Natural killer cell (primary cell): ENCODE measurements at places on chromosomes 2 and 18. TPM values are rescaled to one million over a fixed set of nuclear protein-coding genes. Genes with fewer than 3 reads are reported as not detected.

DNA sequence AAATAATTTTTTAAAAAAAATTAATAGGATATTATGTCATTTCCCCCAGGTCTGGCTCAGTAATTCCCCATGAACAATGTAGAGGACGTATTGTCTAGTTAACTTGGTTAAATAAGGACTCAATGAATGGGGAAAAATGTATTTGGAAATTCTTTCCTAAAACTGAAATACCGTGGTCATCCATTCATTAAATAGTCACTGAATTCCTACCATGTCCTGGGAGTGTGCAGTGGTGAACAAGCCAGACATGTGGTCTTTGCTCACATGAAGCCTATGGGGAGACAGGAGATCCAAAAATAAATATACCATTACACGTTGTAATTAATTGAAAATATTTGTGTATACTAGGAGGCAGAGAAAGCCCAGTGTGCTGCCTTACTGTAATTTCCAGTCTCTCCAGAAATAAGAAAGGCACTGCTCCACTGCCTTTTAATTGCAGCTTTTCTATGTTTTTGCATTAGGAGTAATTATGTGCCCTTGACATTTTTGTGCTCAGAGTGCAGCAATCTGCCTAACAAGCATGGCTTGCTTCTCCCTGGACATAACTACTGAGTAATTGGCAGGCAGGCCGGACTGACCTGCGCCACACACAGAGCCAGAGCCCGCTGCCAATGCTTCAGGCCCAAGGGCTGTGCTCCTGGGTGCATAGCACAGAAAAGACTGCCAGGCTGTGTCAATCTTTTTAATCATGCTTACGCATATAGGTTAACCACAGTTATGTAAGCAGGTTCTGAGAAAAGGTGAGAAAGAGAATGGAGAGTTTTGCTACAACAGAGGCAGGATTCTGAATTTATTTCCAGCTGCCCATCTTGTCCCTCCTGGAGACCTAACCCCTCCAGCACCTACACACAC is 22.2 kb upstream of the TTC39C start:
- H3K36me3 ChIP-seq, result no peaks in the 10 kb centered on the region
- peak overlapping the region; percentile 25 for H3K4me3 ChIP-seq
- peak overlapping the region; percentile 72 for H3K27ac ChIP-seq
- DNase-seq, result no peak
- peaks cover 14% of the 10 kb centered on the region for H3K4me1 ChIP-seq

DNA sequence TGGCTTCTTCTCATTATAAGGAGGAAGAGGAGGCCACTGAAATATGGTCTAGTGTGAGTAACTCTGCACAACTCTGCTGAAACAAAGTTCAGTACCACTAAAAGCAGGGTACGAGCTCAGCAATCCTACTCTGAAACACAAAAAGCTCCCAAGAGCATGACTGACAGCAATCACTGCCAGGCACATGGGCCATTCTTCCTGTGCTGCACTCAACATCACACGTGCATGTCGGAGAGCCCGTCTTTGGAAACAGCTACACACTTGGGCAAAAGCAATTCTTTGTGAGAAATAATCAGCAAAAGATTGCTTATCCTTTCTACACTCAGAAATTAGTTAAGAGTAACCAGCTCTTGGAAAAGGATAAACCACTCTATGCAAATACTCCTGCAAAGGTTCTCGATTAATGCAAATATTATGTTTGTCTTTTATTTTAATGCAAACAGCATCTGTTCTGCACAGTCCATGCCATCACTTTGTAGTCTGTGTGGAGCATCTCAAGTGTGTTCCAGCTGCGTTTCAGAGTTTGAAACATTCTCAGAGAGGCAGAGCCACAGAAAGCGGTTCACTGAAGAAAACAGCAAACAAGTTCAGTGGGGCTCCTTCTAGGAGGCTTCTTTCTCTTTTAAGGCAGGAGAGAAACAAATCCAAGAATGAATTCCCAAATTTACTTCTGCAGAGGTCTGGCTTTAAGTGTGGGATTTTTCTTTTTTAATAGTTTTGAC is 145.0 kb downstream of the HDAC4 start:
- no peak overlapping the region for H3K27ac ChIP-seq
- H3K27me3 ChIP-seq, result no peaks in the 10 kb centered on the region
- peaks cover 40% of the 10 kb centered on the region for H3K4me1 ChIP-seq

DNA sequence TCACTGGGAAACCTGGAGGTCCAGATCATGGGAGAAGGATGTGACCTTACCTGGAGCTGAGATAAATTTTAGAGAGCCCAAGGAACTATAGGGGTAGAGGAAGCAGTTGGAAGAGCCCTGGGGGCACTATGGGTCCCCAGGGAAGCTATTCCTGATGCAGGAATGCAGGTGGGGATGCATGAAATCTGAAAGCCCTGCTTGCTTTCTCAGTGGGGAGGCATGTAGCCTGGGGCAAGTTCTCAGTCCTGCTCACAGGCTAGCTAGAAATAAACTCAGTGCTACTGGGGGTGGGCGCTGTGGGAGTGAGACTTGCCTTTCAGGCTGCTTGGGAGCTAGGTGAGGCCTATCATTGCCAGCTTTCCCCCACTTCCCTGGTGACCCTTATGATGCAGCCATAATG is 499.7 kb downstream of the PTH2R start:
- no peaks in the 10 kb centered on the region for H3K27me3 ChIP-seq
- DNase-seq, result no peak
- no peak overlapping the region for H3K4me3 ChIP-seq
- H3K27ac ChIP-seq, result no peak overlapping the region
- H3K4me1 ChIP-seq, result no peaks in the 10 kb centered on the region
- no peaks in the 10 kb centered on the region for H3K36me3 ChIP-seq

- no peaks in the 10 kb centered on the region for H3K36me3 ChIP-seq
- H3K27ac ChIP-seq, result no peak overlapping the region
- H3K27me3 ChIP-seq, result no peaks in the 10 kb centered on the region
- DNase-seq, result no peak
- H3K4me3 ChIP-seq, result no peak overlapping the region
Measured at GRCh38 chr2:175741164-175741563, 260.9 kb downstream of the LNPK start.

GRCh38 chr2:169034256-169034655 is 3.1 kb upstream of the ABCB11 start:
- no peak overlapping the region for H3K27ac ChIP-seq
- H3K36me3 ChIP-seq, result no peaks in the 10 kb centered on the region
- H3K27me3 ChIP-seq, result no peaks in the 10 kb centered on the region
- no peaks in the 10 kb centered on the region for H3K4me1 ChIP-seq
- no peak for DNase-seq
- no peak overlapping the region for H3K4me3 ChIP-seq

DNA sequence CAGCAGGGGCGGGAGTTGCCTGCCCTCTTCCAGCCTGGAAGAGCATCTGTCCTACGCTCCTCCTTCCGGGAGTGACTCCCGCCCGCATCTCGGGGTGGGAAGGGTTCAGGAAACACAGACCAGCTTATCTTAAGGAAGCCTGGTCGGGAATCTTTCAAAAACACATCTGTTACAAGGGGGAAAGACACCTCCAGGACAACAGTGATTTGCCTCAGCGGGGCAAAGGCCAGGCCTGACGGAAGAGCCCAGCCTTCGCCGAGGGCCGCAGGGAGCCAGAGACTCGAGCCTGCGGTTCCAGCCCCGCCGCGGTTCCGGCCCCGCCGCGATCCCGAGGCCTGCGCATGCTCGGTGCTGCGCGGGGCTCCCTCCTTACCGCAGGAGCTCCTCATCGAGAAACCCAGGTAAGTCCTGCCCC is 38.1 kb upstream of the TGIF1 start:
- H3K36me3 ChIP-seq, result no peaks in the 10 kb centered on the region
- no peak overlapping the region for H3K27ac ChIP-seq
- peaks cover 6% of the 10 kb centered on the region for H3K4me1 ChIP-seq
- peak; percentile 49 for DNase-seq
- no peaks in the 10 kb centered on the region for H3K27me3 ChIP-seq

GRCh38 chr18:54020966-54021365 is 203.5 kb downstream of the MBD2 start:
- no peaks in the 10 kb centered on the region for H3K4me1 ChIP-seq
- H3K36me3 ChIP-seq, result no peaks in the 10 kb centered on the region
- H3K27ac ChIP-seq, result no peak overlapping the region
- no peak overlapping the region for H3K4me3 ChIP-seq

DNA sequence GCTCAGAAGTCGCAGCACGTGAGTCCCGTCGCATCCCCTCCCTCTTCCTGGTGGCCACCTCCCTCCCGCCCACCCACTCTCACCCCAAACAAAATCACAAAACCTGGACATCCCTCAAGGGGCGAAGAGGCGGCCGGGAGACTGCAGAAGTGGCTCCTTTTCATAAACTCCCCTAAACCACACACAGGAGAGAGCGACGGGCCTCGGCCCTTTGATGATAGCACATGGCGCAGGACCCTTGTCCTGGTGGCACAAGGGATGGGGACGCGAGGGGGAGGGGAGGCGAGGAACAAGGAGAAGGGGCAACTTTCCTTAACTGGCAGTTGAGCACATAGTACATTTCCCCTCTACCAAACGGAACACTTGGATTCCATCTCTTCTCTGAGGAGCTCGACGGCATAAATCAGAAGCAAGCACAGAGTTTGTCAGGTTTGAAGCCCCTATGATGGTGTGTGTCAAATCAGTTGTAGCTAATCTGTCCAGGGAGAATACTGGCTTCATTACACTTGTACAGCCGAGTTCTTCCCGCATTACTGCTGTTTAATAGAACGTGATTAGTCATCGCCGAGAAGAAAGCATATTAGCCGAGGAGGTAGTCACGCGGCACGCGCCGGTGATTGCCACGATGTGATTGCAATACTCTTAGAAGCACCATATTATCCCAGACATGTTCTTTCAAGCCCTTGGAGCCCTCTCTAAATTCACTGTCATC is 43.8 kb downstream of the GBX2 start:
- no peak for DNase-seq
- no peak overlapping the region for H3K4me3 ChIP-seq
- H3K4me1 ChIP-seq, result no peaks in the 10 kb centered on the region
- H3K27me3 ChIP-seq, result no peaks in the 10 kb centered on the region
- H3K36me3 ChIP-seq, result peaks cover 2% of the 10 kb centered on the region

DNA sequence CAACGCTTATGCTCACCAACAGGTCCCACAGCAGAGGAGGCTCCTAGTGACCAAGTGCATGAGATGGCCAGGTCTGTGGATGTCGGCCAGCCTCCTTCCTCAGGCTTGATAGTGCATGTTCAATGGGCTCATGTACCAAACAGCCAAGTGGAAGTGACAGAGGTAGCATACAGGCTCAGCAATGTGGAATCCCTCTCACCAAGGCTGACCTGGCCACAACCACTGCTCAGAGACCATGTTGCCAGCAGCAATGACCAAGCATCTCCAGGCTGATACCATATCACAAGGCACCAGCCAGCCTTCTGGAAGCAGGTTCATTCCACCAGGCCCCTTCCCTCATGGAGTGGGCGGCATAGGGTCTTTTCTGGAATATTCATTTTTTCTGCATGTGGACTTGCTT is 61.5 kb downstream of the REEP1 start:
- H3K27ac ChIP-seq, result no peak overlapping the region
- H3K4me3 ChIP-seq, result no peak overlapping the region
- no peak for DNase-seq
- H3K4me1 ChIP-seq, result no peaks in the 10 kb centered on the region
- no peaks in the 10 kb centered on the region for H3K36me3 ChIP-seq
- no peaks in the 10 kb centered on the region for H3K27me3 ChIP-seq

DNA sequence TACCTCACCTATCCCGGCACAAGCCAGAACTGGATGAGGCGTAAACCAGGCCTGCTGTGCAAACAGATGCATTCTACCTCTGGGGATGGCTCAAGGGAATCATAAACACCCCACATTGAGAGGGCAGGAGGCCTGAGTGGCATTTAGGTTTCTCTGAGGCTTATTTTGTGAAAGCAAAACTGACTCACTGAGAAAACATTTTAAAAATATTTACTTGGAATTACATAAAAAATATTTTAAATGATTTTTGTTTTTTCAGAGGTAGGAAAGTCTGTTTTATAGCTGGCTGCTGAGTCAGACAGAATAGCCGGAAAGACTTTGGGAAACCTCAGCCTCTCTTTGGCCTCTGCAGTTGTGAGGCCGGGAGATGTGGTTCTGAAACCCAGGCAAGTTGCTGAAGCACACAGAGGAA is 244.1 kb downstream of the NCKAP5 start:
- H3K4me3 ChIP-seq, result no peak overlapping the region
- H3K27me3 ChIP-seq, result no peaks in the 10 kb centered on the region
- H3K27ac ChIP-seq, result no peak overlapping the region
- DNase-seq, result no peak
- H3K36me3 ChIP-seq, result no peaks in the 10 kb centered on the region
- H3K4me1 ChIP-seq, result no peaks in the 10 kb centered on the region

GRCh38 chr18:48155856-48156255 is 225.4 kb upstream of the SMAD2 start:
- no peaks in the 10 kb centered on the region for H3K27me3 ChIP-seq
- H3K36me3 ChIP-seq, result no peaks in the 10 kb centered on the region
- no peak overlapping the region for H3K27ac ChIP-seq
- H3K4me3 ChIP-seq, result no peak overlapping the region

DNA sequence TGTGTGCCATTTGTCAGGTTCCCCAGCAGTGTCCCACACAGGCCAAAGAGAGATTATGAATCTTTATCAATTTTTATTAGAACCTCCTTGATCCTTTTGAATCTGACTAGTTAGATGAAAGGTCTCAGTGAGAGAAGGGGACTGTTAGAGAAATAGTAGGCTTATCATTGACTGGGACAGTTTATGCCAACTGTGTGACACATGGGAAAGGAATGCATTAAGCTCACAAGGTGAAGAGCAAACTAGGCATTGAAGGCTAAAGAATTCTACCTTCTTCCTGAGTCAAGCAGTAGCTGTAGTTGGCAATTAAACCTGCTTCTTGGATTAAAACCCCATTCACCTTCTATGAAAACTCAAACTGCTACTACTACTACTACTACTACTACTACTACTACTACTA is 389.6 kb upstream of the CDH19 start:
- H3K4me1 ChIP-seq, result no peaks in the 10 kb centered on the region
- DNase-seq, result no peak
- H3K4me3 ChIP-seq, result no peak overlapping the region
- H3K27me3 ChIP-seq, result no peaks in the 10 kb centered on the region
- no peak overlapping the region for H3K27ac ChIP-seq

GRCh38 chr2:83579507-83579906 is 879.6 kb downstream of the SUCLG1 start:
- H3K36me3 ChIP-seq, result no peaks in the 10 kb centered on the region
- no peak for DNase-seq
- H3K4me1 ChIP-seq, result no peaks in the 10 kb centered on the region
- no peak overlapping the region for H3K27ac ChIP-seq

The CKAP2L gene
- 3.4 TPM for total RNA-seq

The LIMS3 gene
- total RNA-seq, result 0.33 TPM

The ZC3H8 gene
- total RNA-seq, result 16.0 TPM

The POTEI gene
- total RNA-seq, result not detected
